Fibroblast of lung (primary cell): ENCODE measurements at places on chromosomes 6 and 20. TPM values are rescaled to one million over a fixed set of nuclear protein-coding genes. Genes with fewer than 3 reads are reported as not detected.

GRCh38 chr6:162063666-162064065, 663.9 kb downstream of the PRKN start:
- no peak overlapping the region for H3K4me3 ChIP-seq
- H3K27ac ChIP-seq: no peak overlapping the region
- DNase-seq: peak; percentile 15
- no peaks in the 10 kb centered on the region for H3K4me1 ChIP-seq
- H3K27me3 ChIP-seq: no peaks in the 10 kb centered on the region

DNA sequence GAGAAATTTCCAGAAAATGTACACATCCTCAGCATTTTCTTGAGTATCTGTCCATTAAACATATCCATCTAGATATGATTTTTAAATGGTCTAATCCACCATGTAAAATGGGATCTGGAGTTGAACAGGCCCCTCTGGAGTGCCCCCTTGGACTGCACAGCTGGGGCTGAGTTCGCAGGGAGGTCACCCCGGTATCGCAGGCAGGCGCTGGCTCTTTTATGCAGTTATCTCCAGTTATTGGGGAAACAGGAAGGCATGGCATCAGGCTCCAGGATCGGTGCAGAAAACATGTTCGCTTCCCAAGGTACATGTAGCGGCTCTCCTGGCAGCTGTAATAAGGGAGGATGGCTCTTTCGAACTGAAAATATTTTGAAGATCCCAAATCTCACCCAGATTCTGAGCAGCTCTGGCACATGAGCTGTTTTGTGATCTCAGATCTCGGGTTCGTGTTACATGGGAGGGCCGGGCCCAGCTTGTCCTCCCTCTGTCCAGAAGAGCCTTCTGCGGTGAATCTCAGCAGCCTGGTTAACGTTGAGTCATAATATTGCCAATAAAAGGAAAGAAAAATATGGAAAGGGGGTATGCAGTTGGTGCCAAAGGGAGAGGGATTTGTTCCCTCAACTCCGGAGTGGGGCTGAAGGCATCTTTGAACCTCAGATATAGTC, 167.7 kb downstream of the EYA2 start:
- DNase-seq: no peak
- H3K4me1 ChIP-seq: no peaks in the 10 kb centered on the region
- no peak overlapping the region for H3K27ac ChIP-seq
- no peaks in the 10 kb centered on the region for H3K36me3 ChIP-seq
- H3K4me3 ChIP-seq: no peak overlapping the region
- no peaks in the 10 kb centered on the region for H3K27me3 ChIP-seq

The TRIM40 gene
- total RNA-seq: not detected in 2 replicates

DNA sequence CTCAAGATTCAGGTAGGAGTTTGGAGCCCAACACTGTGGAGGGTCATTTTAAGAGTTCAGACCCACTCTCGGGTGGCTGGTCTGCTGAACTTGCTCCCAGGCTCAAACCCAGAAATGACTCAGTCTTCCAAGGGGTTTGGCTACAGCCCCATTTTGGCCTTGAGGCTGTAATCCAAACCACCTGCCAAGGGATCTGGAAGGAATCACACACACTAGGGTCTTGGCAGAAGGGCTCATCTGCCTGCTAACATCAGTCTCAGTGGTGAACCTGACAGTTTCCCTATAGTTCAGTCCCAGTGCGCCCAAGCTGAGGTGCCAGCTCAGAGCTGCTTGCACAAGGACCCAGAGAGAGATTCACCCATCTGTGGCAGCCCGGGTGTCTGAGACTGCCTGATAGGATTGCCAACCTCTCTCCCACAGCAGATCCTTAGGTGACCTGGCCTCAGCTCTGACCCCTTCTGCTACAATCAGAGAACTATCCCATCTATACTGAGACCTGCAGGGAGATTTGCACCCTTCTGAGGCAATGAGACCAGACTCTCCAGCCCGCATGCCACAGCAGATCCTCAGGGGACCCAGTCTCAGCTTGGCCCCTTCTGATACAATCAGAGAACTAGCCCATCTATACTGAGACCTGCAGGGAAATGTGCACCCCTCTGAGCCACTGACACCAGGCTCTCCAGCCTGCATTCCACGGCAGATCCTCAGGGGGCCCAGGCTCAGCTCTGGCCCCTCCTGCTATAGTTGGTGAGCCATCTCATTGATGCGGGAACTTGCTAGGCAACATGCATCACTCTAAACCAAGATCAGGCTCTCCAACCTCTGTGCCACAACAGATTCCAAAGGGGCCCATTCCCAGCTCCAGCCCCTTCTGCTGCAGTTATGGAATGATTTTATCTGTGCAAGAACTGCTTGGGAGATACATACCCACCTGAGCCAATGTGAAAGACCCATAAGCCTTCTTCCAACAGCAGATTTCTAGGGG, 48.2 kb downstream of the THBS2 start:
- H3K27me3 ChIP-seq: no peaks in the 10 kb centered on the region
- H3K27ac ChIP-seq: no peak overlapping the region
- H3K4me3 ChIP-seq: no peak overlapping the region
- no peaks in the 10 kb centered on the region for H3K36me3 ChIP-seq
- peak; percentile 79 for DNase-seq

GRCh38 chr6:142881761-142882160, 63.2 kb downstream of the HIVEP2 start:
- H3K27ac ChIP-seq: no peak overlapping the region
- no peak for DNase-seq
- H3K4me3 ChIP-seq: no peak overlapping the region
- no peaks in the 10 kb centered on the region for H3K36me3 ChIP-seq
- no peaks in the 10 kb centered on the region for H3K27me3 ChIP-seq

The CALHM4 gene
- total RNA-seq: not detected in 2 replicates

The TTLL9 gene
- not detected in 2 replicates for total RNA-seq

The EPPIN gene
- total RNA-seq: not detected in 2 replicates

The PTGIS gene
- 41.5 and 79.1 TPM in 2 replicates for total RNA-seq

DNA sequence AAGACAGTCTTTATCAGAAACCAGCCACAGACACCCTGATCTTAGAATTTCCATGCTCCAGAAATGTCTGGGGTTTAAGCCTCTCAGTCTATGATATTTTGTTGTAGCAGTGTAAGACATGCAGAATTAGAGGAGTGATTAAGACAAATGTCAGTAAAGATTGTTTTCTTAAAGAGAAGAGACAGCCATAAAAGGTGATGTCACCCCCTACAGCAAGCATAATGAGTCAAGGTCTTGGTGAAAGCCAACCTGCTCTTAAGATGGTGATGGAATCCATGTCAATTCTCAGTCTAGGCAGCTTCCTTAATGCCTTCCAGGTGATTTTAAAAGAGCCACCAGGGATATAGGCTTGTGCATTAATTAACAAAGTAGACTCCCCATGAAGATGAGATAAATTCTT, 849.9 kb upstream of the EPHA7 start:
- no peaks in the 10 kb centered on the region for H3K27me3 ChIP-seq
- no peaks in the 10 kb centered on the region for H3K36me3 ChIP-seq
- H3K4me3 ChIP-seq: no peak overlapping the region
- H3K27ac ChIP-seq: no peak overlapping the region

DNA sequence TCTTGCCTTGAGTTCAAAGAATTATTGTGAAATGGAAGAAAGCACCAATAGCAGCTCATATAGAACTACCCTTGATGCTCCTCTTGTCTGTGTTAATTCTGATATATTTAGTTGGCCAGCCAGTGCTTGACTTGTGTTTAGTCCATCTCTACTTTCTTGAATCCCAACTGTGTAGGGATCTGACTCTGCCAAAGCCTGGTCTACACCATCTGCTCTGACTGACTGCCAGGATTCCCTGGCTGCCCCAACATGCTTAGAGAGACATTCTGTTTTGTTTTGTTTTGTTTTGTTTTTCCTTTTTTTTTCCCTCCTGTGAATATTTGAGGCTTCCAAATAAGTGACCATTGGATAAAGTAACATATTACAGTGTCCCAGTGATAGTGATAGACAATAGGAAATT, 953.7 kb upstream of the MANEA start:
- H3K4me3 ChIP-seq: no peak overlapping the region
- H3K27ac ChIP-seq: no peak overlapping the region
- DNase-seq: no peak

GRCh38 chr6:122709922-122710512, 69.5 kb upstream of the FABP7 start:
- no peak for DNase-seq
- H3K36me3 ChIP-seq: no peaks in the 10 kb centered on the region
- no peak overlapping the region for H3K27ac ChIP-seq
- no peaks in the 10 kb centered on the region for H3K4me1 ChIP-seq
- H3K4me3 ChIP-seq: no peak overlapping the region
- no peaks in the 10 kb centered on the region for H3K27me3 ChIP-seq

DNA sequence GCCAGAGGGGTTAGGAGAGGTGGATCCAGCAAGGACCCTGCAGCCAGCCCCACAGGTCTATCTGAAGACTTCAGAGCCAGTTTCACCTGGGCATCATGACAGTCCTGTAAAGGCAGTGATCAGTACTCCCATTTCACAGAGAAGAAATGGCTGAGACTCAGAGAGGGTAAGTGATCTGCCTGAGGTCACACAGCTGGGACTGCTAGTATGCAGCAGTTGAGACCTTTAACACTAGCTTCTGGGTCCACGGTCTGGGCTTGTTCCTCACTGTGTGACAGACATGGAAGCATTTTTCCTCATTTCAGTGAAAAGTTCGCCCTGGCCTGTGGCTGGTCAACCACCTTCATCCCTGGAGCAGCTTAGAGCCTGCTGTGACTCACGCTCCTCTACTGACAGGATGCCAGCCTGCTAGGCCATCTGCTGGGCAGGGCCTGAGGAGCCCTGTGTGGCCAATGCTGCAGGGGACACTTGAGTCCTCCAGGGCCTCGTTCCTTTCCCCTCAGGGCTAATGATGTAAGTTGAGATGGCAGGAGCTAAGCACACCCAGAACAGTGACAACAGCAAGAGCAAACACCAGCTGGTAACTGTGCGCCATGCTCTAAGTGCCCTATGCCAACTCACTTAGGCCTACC, 192.0 kb downstream of the LRFN2 start:
- no peak overlapping the region for H3K4me3 ChIP-seq
- no peak for DNase-seq
- H3K4me1 ChIP-seq: no peaks in the 10 kb centered on the region
- H3K27me3 ChIP-seq: no peaks in the 10 kb centered on the region

DNA sequence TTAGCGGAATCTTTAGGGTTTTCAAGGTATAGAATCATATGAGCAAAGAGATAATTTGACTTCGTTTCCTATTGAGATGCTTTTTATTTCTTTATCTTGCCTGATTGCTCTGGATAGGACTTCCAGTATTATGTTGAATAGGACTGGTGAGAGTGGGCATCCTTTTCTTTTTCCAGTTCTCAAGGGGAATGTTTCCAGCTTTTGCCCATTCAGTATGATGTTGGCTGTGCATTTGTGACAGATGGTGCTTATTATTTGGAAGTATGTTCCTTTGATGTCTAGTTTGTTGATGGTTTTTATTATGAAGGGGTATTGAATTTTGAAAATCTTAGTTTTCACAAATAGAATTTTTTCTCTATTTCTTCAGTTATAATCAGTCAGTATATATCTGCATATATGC, 656.6 kb upstream of the MAP3K7 start:
- H3K4me3 ChIP-seq: no peak overlapping the region
- no peaks in the 10 kb centered on the region for H3K36me3 ChIP-seq
- no peak for DNase-seq
- no peaks in the 10 kb centered on the region for H3K27me3 ChIP-seq
- no peak overlapping the region for H3K27ac ChIP-seq
- no peaks in the 10 kb centered on the region for H3K4me1 ChIP-seq

GRCh38 chr6:83974409-83975050, 59.0 kb upstream of the MRAP2 start:
- no peaks in the 10 kb centered on the region for H3K36me3 ChIP-seq
- H3K4me3 ChIP-seq: no peak overlapping the region
- no peak overlapping the region for H3K27ac ChIP-seq
- no peaks in the 10 kb centered on the region for H3K4me1 ChIP-seq
- no peaks in the 10 kb centered on the region for H3K27me3 ChIP-seq

- DNase-seq: no peak
- no peak overlapping the region for H3K4me3 ChIP-seq
- no peak overlapping the region for H3K27ac ChIP-seq
- peaks cover 12% of the 10 kb centered on the region for H3K36me3 ChIP-seq
- no peaks in the 10 kb centered on the region for H3K27me3 ChIP-seq
- H3K4me1 ChIP-seq: peaks cover 3% of the 10 kb centered on the region
These were observed 22.2 kb downstream of the SERPINB6 start for GRCh38 chr6:2949121-2949520.

The SLC22A16 gene
- total RNA-seq: under 0.01 TPM in 1 of 2 replicates, not detected in the other

The SLC35D3 gene
- not detected in 2 replicates for total RNA-seq

GRCh38 chr20:19138758-19139157, 73.7 kb upstream of the SLC24A3 start:
- H3K27me3 ChIP-seq: no peaks in the 10 kb centered on the region
- no peaks in the 10 kb centered on the region for H3K4me1 ChIP-seq
- H3K4me3 ChIP-seq: no peak overlapping the region
- no peak for DNase-seq
- no peaks in the 10 kb centered on the region for H3K36me3 ChIP-seq
- H3K27ac ChIP-seq: no peak overlapping the region

The FUT9 gene
- not detected in 2 replicates for total RNA-seq

GRCh38 chr6:110534731-110535492, 58.5 kb upstream of the SLC22A16 start:
- H3K4me1 ChIP-seq: peaks cover 2% of the 10 kb centered on the region
- DNase-seq: peak; percentile 92
- no peak overlapping the region for H3K4me3 ChIP-seq
- no peaks in the 10 kb centered on the region for H3K27me3 ChIP-seq
- no peak overlapping the region for H3K27ac ChIP-seq

- H3K4me1 ChIP-seq: no peaks in the 10 kb centered on the region
- H3K27ac ChIP-seq: no peak overlapping the region
- H3K4me3 ChIP-seq: peak overlapping the region; percentile 78
- H3K36me3 ChIP-seq: no peaks in the 10 kb centered on the region
- H3K27me3 ChIP-seq: no peaks in the 10 kb centered on the region
- no peak for DNase-seq
These were observed 753 bp upstream of the PERP start for GRCh38 chr6:138107752-138108592.

The PGC gene
- not detected in 2 replicates for total RNA-seq

The ANKRD66 gene
- not detected in 2 replicates for total RNA-seq

- no peak for DNase-seq
- H3K36me3 ChIP-seq: no peaks in the 10 kb centered on the region
- H3K27me3 ChIP-seq: no peaks in the 10 kb centered on the region
- H3K27ac ChIP-seq: no peak overlapping the region
These were observed 156.9 kb downstream of the MAFB start for GRCh38 chr20:40532103-40532502.

The PNPLA1 gene
- not detected in 2 replicates for total RNA-seq

The TAGAP gene
- under 0.01 TPM in 1 of 2 replicates, not detected in the other for total RNA-seq

The AKAP7 gene
- total RNA-seq: 5.8 and 7.7 TPM in 2 replicates

The TMC2 gene
- total RNA-seq: under 0.01 TPM in 2 replicates

The VNN1 gene
- not detected in 2 replicates for total RNA-seq
